ENCODE measurements at places on chromosomes 16 and 17.

DNA sequence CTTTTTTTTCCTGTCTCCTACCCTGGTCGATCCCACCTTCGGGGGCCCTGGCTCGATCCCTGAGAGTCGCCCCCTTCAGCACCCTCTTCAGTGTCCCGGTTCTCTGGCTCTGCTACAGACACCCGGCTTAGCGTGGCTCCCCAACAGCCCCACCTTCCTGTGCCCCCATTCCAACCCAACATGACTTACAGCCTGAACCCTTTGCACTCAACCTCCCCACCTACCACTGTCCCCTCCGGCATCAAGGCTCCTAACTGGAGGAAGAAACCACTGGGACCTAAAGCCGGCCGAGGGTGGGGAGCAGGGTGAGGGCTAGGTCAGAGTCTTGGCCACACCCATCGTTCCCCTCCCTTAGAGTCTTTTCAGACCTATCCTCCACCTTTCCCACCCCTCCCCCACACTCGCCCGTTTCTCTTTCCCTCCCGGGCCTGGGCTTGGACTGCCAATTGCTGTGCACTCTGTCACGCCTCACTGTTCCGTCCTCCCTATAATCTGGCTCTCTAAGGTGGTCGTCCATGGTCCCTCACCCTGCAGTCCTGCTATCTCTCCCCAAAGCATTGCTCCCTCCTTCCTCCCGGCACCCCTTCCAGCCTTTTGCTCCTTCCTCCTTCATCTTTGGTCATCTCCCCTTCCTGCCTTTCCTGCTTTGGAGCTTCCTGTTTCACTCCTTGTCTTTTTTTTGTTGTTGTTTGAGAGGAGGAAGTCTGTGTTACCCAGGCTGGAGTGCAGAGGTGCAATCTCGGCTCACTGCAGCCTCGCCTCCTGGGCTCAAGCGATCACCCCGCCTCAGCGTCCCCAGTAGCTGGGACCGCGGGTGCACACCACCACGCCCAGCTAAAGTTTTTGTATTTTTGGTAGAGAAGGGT is 890 bp upstream of the CLDN7 start:
- DNase-seq, result no peak

DNA sequence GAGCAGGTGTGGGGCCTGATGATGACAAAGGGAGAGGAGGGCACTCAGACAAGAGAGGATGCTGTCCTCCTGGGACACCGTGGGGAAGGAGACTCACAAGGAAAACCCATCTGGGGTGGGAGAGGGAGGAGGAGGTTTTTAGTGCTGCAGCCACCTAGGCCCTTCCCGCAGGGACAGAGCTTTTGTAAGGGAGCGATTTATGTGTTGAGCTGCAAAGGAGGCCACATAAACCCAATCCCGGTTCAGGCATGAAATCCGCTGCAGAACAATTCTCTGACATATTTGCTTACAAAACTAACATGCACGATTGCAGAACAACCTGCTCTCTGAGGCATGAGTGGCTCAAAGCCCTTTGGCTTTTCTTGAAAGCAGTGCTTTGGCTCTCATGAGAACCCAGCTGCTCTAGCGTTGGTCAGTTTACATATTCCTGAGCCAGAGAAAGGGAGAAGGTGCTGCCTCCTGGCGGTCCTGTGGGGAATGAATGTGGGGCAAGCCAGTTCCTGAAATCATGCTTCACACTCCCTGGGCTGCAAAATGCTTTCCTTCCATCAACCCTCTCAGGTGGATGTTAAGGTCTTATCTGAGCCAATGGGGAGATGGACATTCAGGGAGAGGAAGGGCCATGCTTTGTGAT is 122.4 kb upstream of the NLRP1 start:
- peak; percentile 53 for DNase-seq

DNA sequence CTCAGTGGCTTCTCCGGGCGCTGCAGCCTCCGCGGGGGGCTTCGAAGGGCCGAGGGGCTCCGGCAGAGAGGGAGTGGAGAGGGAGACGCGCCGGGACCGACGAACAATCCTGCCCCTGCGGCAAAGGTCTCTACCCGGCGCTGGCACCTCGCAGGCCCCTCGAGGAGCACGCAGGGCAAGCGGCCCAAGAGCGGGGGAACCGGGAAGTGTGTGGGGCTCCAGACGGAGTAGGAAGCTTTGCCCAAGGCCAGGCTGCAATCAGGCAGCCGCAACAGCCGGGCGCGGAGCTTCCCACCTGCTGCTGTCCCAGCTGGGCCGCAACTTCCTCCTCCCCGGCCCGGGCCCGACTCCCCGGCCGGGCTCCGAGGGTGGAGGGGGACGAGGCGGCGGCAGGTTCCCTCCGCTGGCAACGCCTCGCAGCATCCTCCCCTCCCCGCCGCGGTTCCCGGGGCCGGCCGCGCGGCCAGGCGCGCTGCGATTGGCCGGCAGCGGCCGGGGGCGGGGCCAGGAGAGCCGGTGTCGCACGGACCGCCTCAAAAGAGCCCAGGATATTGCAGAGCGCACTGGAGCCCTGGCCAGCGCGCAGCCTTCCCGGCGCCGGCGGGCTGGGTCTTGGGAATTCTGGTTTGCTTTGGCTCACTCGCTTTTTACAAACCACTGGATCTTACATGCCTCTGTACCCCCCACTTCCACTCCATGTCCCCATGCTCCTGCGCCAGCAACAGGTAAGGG is at the start of gene KCNJ2:
Gene KCNJ2, plus strand, starts transcription at position 556 of the 732 bp plus-strand sequence. CDS start 5,508 bp downstream, outside the sequence.
- peak; percentile 50 for DNase-seq

- DNase-seq, result no peak
Measured at GRCh38 chr17:33294994-33295393, 1.9 kb upstream of the ASIC2 start.

GRCh38 chr16:724188-725040 is 1.8 kb downstream of the CCDC78 start:
- DNase-seq, result no peak

DNA sequence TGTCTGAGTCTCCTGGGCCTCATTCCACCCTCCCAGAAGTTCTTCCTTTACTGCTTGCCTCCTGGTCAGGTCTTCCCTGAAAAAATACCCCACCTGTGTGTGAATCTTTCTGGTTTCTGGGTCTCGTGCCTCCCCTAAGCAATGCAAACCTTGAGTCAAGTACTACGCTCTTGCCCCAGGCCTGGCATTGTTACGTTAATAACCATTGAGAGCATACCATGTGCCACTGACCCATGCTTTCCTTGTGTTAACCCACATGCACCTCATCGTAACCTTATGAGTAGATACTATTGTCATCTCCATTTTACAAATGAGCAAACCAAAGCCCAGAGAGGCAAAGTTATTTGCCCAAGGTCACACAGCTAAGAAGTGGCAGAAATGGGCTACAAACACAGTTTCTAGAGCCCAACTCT is 25.4 kb upstream of the TOB1 start:
- DNase-seq, result no peak

DNA sequence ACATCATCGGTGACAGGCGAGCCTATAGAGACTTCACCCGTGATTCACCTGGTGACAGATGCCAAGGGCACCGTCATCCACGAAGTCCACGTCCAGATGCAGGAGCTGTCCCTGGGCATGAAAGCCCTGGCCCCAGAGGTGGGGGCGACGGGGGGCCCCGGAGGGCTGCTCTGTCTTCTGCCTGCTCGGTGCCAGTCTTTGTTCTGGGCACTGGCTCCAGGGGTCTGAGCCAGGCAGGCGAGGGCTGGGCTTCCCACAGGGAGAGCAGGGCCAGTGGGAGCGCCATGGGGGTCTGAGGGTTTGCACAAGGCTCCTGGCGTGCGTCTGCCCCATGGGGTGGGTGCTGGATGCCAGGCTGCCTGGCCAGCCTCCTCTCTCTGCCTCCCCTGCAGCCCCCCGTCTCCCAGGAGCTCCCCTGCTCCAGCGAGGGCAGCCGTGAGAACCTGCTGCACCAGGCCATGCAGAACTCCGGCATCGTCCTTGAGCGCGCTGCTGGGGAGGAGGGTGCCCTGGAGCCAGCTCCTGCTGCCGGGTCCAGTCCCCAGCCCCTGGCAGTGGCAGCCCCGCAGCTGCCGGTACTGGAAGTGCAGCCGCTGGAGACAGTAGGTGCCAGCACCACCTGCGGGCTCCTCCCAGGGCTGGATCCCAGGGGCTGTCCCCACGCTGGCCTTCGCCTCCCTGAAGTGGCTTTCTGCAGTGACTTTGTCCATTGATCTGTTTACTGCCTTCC is 3.0 kb upstream of the DNASE1L2 start:
- no peak for DNase-seq

- DNase-seq, result peak; percentile 51
Measured at GRCh38 chr17:65730711-65731169, 169.3 kb upstream of the AXIN2 start.

- no peak for DNase-seq
Measured at GRCh38 chr16:381789-382717, at the start of gene PGAP6. Gene PGAP6 (minus strand): TSS chr16:381978. CDS start chr16:381821, 157 bp downstream.

- no peak for DNase-seq
Measured at GRCh38 chr17:79595471-79595870, 15.4 kb downstream of the RBFOX3 start.

DNA sequence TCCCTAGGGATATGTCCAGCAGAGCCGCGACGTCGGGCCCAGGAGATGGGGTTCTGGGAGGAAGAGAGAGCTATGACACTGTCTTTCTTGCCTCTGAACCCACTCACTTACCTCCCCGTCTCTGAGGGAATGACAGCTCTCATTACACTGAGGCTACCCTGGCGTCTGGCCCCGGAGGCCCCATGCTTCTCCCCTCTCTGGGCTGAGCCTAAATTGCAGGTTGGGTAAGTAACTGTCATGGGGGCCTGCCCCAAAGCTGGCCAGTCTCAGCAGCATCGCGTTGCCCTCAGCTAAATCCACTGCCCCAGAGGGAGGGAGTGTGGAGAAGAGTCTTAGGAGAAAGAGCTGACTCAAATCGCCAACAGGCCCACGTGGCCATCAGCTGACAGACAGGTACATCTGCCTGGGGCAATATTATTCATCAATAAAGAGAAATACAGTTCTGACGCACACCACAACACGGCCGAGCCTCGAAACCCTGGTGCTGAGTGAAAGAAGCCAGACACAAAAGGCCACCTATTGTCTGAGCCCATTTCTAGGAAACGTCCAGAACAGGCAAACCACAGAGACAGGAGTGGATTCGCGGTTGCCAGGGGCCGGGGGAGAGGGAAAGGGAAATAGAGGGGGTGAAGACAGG is 156.4 kb downstream of the C16orf95 start:
- no peak for DNase-seq

GRCh38 chr16:23521037-23521743 is 10.9 kb upstream of the GGA2 start:
- no peak for DNase-seq

DNA sequence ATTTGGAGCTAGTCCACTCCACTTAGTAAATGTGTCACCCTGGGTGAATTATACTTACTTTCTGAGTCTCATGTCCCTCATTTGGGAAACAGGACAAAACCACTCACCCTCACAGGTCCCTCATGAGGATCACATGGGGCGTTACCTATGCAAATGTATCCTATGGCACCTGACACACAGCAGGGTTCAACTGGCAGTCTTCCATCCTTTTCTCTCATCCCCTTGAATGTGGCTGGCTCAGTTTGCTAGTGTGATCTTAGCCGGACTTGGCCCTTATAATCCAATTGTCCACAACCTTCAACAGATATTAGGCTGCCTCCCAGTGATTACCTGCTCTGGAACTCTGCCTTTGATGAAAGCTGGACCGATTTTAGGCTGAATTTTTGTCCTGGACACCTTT is 308.8 kb downstream of the MAP2K6 start:
- no peak for DNase-seq

- DNase-seq, result peak; percentile 75
Measured at GRCh38 chr17:48054238-48055185, 6.4 kb downstream of the NFE2L1 start.

- DNase-seq, result no peak
Measured at GRCh38 chr17:83014940-83015910, 64.2 kb upstream of the METRNL start.

DNA sequence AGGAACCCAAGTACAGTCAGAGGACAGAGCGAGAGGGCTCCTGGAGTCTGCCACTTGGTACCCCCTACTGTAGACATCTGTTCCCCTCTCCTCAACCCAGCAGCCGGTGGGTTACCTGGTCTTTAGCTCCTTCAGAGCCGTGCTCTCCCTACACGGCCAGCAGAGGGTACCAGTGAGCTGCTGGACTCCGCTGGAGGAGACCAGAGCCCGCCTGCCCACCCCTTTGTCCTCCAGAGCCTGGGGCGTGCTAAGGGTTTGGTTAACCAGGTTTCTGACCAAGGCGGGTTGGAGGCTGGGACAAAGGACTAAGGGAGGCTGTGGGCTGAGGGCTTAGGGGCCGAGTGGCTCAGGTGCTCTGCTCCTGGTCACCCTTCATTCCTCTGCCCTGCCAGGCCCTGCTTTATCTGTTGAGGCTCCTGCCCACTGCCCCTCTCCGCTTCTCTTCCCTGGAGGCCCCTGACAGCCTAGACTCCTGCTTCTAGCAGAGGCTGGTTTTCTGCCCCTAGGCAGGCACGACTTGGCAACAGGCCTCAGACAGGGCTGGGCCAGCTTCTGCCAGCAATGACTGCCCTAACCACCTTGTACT is 2.7 kb upstream of the HSD11B2 start:
- peak; percentile 60 for DNase-seq

DNA sequence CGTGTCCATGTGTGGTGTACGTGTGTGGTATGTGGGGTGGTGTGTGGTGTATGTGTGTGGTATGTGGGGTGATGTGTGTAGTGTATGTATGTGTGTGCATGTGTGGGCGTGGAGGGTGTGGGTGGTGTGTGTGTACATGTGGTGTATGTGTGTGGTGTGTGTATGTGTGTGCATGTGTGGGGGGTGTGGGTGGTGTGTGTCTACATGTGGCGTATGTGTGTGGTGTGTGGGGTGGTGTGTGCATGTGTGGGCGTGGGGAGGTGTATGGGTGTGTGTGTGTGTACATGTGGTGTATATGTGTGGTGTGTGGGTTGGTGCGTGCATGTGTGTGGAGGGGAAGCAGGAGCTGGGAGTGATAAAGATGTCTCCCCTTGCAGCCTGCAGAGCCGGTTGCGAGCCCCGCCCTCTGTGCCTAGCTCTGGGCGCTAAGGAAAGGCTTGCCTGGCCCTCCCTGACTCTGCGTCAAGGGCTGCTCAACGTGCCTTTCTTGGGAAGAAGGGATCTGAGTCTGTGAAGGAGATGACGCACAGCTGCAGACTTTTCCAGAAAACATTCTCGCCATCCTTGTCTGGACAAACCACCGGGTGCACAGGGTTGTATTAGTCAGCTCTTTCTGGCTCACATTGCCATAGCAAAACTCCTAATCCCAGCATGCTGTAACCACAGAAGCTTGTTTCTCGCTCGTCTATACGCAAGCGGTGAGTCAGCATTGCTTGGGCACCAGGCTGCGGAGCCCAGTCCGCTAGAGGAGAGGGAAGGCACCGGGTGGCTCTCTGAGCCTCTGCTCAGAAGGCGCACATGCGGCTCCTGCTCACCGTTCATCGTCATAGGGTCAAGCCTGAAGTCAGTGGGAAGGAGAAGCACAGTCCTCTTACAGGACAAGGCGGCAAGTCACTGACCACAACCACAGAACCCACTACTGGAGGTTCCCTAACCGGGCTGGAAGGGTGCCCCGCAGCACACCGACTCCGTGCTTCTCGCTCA is 2.0 kb upstream of the CD300H start:
- DNase-seq, result peak; percentile 100

- no peak for DNase-seq
Measured at GRCh38 chr16:70686376-70687101, 686 bp upstream of the MTSS2 start.

GRCh38 chr16:88510091-88510994 is 57.3 kb downstream of the ZFPM1 start:
- DNase-seq, result no peak

- no peak for DNase-seq
Measured at GRCh38 chr17:81454473-81454872, 58.1 kb downstream of the ACTG1 start.

GRCh38 chr16:88456356-88457292 is 3.5 kb downstream of the ZFPM1 start:
- no peak for DNase-seq
